ENCODE measurements at places on chromosomes 5 and 9. TPM values are rescaled to one million over a fixed set of nuclear protein-coding genes. Genes with fewer than 3 reads are reported as not detected.

DNA sequence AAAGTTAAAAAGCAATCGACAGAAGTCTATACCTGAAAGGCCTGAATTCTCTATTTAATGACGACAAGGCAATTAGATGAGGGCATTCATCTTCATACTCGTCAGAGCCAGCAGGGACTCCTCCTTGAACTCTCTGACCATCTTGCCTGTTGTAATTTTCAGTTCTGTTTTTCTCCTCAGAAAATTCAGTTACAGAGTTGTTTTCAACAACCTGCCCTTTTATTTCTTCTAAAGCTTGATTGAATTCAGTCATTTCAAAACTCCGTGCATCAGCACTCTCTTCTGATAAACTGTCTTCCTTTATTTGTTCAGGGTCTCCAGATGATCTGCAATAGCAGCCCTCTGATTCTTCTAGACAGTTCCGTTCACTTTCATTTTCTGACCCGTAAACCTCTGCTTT, 15.6 kb downstream of the RIOK2 start:
- peaks cover 21% of the 10 kb centered on the region for H3K36me3 ChIP-seq
- DNase-seq = no peak
- H3K4me1 ChIP-seq = no peaks in the 10 kb centered on the region
- no peak overlapping the region for H3K27ac ChIP-seq

DNA sequence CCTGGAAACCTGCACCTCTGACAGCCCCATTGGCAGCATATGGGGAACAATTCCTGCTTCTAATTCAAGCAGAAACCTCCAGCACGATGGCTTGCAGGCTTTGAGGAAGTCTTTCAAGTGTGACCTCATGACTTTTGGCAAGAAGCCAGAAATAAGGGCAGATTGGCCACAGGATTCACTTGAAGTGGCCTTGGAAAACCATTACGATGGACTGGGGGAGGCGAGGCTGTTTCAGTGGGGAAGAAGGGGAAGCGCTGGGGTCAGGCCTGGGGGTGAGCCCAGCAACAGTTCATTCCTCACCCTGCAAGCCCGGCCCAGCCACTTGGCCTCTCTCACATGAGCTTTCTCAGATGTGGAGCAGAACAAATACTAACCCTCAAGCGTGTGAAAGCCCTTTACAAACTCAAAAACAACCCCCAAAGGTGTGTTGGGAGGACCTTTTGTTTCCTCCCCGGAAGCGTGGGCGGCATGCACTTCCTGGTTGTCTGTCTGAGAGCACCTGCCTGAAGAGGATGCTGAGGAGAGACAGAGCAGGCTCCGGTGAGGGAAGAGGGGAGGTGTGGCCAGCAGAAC, 26.9 kb upstream of the EEIG1 start:
- no peak overlapping the region for H3K27ac ChIP-seq
- H3K4me3 ChIP-seq = peak overlapping the region; percentile 2
- peaks cover 7% of the 10 kb centered on the region for H3K36me3 ChIP-seq

GRCh38 chr9:118975736-118976135, 393.5 kb downstream of the BRINP1 start:
- H3K36me3 ChIP-seq = no peaks in the 10 kb centered on the region
- no peaks in the 10 kb centered on the region for H3K4me1 ChIP-seq
- no peaks in the 10 kb centered on the region for H3K27me3 ChIP-seq
- no peak overlapping the region for H3K27ac ChIP-seq
- no peak for DNase-seq

- peak; percentile 36 for DNase-seq
- H3K4me3 ChIP-seq = no peak overlapping the region
- 0 out of 2 replicates have a peak, but pooled peaks cover 2% of the 10 kb centered on the region for H3K4me1 ChIP-seq
- H3K36me3 ChIP-seq = no peaks in the 10 kb centered on the region
Observed at GRCh38 chr5:137078171-137078665, 420.9 kb downstream of the SPOCK1 start.

GRCh38 chr5:6359555-6360322, 18.6 kb downstream of the MED10 start:
- H3K4me3 ChIP-seq = no peak overlapping the region
- H3K4me1 ChIP-seq = no peaks in the 10 kb centered on the region
- no peaks in the 10 kb centered on the region for H3K27me3 ChIP-seq
- H3K27ac ChIP-seq = no peak overlapping the region

GRCh38 chr9:35771534-35771933, 17.5 kb upstream of the MSMP start:
- H3K36me3 ChIP-seq = no peaks in the 10 kb centered on the region
- H3K4me1 ChIP-seq = peaks cover 4% of the 10 kb centered on the region
- H3K27ac ChIP-seq = no peak overlapping the region
- DNase-seq = no peak
- no peaks in the 10 kb centered on the region for H3K27me3 ChIP-seq

GRCh38 chr5:176578391-176578808, 29.3 kb downstream of the CDHR2 start:
- peak; percentile 92 for DNase-seq
- no peaks in the 10 kb centered on the region for H3K4me1 ChIP-seq
- H3K4me3 ChIP-seq = no peak overlapping the region
- no peaks in the 10 kb centered on the region for H3K36me3 ChIP-seq

DNA sequence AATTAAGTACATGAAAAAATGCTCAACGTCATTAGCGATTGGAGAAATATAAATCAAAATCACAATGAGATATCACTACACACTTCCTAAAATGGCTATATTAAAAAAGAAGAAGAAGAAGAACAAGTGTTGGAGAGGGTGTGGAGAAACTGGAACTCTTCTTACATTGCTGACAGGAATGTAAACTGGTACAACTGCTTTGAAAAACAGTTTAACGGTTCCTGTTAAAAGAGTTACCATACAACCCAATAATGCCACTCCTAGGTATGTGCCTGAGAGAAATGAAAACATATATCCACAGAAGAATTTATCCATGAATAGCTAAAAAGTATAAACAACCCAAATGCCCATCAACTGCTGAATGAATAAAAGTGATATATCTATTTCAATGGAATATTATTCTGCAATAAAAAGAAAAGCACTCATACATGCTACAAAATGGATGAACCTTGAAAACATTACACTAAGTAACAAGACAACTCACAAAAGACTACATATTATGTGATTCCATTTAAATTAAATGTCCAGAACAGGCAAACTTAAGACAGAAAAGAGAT, 9.0 kb downstream of the FEM1C start:
- no peak overlapping the region for H3K4me3 ChIP-seq
- H3K27me3 ChIP-seq = no peaks in the 10 kb centered on the region
- peaks cover 55% of the 10 kb centered on the region for H3K36me3 ChIP-seq
- no peak overlapping the region for H3K27ac ChIP-seq
- H3K4me1 ChIP-seq = no peaks in the 10 kb centered on the region

DNA sequence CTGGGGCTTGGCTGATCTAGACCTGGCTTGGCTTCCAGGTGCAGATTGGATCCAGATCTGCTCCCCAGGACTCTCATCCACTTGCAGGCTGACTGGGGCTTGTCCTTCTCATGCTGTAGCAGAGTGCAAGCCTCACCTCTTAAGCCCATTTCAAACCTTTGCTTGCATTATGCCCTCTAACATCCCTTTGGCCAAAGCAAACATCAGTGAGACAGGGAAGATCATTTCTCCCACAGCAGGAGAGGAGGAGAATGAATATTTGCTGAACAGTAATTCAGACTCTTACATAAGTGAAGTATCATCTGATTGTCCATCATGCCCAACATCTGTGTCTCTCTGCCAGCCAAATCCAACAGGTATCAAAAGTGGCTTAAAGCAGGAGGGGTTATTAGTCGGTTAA, 194.9 kb downstream of the C9orf152 start:
- no peaks in the 10 kb centered on the region for H3K4me1 ChIP-seq
- no peaks in the 10 kb centered on the region for H3K27me3 ChIP-seq
- DNase-seq = no peak

DNA sequence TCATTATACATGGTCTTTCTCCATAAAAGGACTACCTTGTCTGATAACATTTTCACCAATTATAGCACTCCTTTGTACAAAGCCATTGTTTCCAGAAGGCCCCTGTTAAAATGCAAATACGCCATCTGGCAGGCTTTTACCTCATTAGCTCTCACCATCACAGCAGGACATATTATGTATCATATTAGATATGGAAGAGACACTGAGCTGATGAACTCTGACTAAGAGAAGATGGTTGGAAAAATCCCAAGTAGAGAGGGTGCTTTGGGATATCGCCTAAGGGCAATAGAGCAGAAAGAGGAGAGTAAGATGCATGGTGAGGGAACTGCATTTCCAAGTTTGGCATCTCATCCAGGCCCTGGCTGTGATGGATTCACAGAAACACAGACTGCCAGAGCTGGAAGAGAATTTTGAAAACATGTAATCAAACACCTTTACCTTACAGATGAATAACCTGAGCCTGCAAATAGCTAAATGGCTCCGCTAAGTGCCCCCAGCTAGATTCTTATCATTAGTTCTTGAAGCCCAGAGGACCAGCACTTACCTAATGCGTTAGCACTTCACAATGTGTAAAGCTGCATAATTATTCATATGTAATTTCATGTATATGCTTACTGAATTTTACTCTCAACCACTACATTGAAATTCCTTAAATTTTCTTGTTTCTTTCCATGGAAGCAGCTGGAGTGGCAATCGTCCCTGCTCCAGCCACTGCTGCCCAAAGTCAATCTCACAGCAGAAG, 393.6 kb upstream of the IZUMO3 start:
- H3K27me3 ChIP-seq = no peaks in the 10 kb centered on the region
- H3K27ac ChIP-seq = no peak overlapping the region
- 0 out of 2 replicates have a peak, but pooled peaks cover 6% of the 10 kb centered on the region for H3K4me1 ChIP-seq
- H3K4me3 ChIP-seq = no peak overlapping the region
- no peaks in the 10 kb centered on the region for H3K36me3 ChIP-seq

GRCh38 chr5:139391570-139392323, 2.0 kb upstream of the MZB1 start:
- no peak for DNase-seq
- no peak overlapping the region for H3K27ac ChIP-seq
- H3K36me3 ChIP-seq = peaks cover 1% of the 10 kb centered on the region
- H3K4me3 ChIP-seq = peak overlapping the region; percentile 60
- peaks cover 8% of the 10 kb centered on the region for H3K27me3 ChIP-seq

DNA sequence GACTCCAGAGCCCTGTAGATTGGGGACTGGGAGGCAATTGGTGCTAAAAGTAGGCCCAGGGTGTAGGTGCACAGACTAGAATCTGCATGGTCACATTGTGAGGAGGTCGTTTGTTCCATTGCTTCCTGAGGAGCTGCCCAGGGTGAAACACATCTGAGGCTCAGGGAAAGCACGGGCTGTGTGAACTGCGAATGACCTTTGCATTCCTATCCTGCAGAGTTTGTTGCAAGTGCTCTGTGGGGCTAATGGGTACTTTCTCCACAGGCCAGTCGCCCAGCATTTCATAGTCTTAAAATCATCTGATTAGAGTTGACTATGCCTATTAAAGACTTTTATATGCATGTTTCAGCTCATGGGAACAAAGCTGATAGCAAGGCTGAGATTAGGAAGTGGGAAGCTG, 14.4 kb upstream of the SLC46A2 start:
- no peaks in the 10 kb centered on the region for H3K27me3 ChIP-seq
- no peak overlapping the region for H3K27ac ChIP-seq
- no peak for DNase-seq

- no peak overlapping the region for H3K27ac ChIP-seq
- no peaks in the 10 kb centered on the region for H3K36me3 ChIP-seq
- H3K4me1 ChIP-seq = 0 out of 2 replicates have a peak, but pooled peaks cover 2% of the 10 kb centered on the region
- peak; percentile 89 for DNase-seq
- H3K4me3 ChIP-seq = no peak overlapping the region
Observed at GRCh38 chr9:135343837-135344522, 135.6 kb upstream of the PPP1R26 start.

DNA sequence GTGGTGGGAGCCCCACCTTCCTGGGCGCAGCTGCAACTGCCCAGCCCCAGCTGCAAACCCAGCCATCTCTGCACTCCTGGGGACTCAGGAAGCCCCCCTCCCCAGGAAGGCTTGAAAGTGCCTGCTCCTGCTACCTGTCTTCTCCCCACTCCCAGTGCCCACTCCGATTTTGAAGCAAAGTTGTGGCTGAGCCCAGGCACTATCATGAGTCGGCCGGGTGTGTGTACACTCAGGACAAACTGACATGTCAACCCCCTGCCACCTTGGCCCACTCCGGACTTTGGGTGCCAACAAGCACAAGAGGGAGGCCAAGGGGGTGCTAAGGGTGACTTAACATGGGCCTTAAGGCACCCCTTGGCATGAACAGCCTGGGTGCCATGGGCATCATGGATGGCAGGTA, 325.5 kb upstream of the PTGER4 start:
- no peaks in the 10 kb centered on the region for H3K36me3 ChIP-seq
- no peaks in the 10 kb centered on the region for H3K27me3 ChIP-seq
- DNase-seq = no peak
- no peak overlapping the region for H3K27ac ChIP-seq
- H3K4me1 ChIP-seq = no peaks in the 10 kb centered on the region

- H3K4me3 ChIP-seq = no peak overlapping the region
- H3K27me3 ChIP-seq = no peaks in the 10 kb centered on the region
- H3K27ac ChIP-seq = no peak overlapping the region
- H3K4me1 ChIP-seq = no peaks in the 10 kb centered on the region
Observed at GRCh38 chr5:180387798-180388197, 34.7 kb upstream of the GFPT2 start.

- no peak overlapping the region for H3K27ac ChIP-seq
- H3K36me3 ChIP-seq = no peaks in the 10 kb centered on the region
- no peak for DNase-seq
- peaks cover 33% of the 10 kb centered on the region for H3K27me3 ChIP-seq
- no peaks in the 10 kb centered on the region for H3K4me1 ChIP-seq
- peak overlapping the region; percentile 65 for H3K4me3 ChIP-seq
Observed at GRCh38 chr5:159050316-159051143, 49.2 kb downstream of the EBF1 start.

DNA sequence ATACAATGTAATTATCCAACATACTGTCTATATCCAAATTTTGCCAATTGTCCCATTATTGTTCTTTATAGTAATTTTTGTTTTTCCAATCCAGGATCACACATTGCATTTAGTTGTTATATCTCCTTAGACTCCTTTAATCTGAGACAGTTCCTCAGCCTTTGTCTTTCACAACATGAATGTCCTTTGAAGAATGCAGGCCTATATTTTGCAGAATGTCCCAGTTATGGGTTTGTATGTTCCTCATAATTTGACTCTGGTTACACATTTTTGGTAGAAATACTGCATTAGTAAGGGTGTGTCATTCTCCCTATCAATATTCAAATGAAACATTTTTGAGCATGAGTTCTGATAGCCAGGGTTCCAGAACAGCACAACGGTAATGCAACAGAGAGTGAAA, 6.7 kb downstream of the CD180 start:
- no peak overlapping the region for H3K4me3 ChIP-seq
- H3K27me3 ChIP-seq = no peaks in the 10 kb centered on the region
- H3K4me1 ChIP-seq = peaks cover 7% of the 10 kb centered on the region
- no peak overlapping the region for H3K27ac ChIP-seq
- peaks cover 17% of the 10 kb centered on the region for H3K36me3 ChIP-seq

- no peak overlapping the region for H3K4me3 ChIP-seq
- H3K27ac ChIP-seq = no peak overlapping the region
- DNase-seq = no peak
- no peaks in the 10 kb centered on the region for H3K4me1 ChIP-seq
- H3K27me3 ChIP-seq = no peaks in the 10 kb centered on the region
Observed at GRCh38 chr9:78519786-78520185, 222.9 kb downstream of the PSAT1 start.

The IFNW1 gene
- not detected for total RNA-seq

The TAF11L13 gene
- total RNA-seq = not detected

The MLANA gene
- total RNA-seq = not detected

The DMGDH gene
- total RNA-seq = 0.37 TPM

The COL15A1 gene
- total RNA-seq = not detected

The FAXDC2 gene
- total RNA-seq = 3.0 TPM

The FSTL4 gene
- 5.7 TPM for total RNA-seq

The C5orf58 gene
- 1.4 TPM for total RNA-seq

The HTR1A gene
- 0.79 TPM for total RNA-seq

The HNRNPA0 gene
- total RNA-seq = 70.1 TPM

The NDOR1 gene
- 44.1 TPM for total RNA-seq

The MSX2 gene
- 0.42 TPM for total RNA-seq

The HCN1 gene
- 2.9 TPM for total RNA-seq

The COMMD10 gene
- 29.4 TPM for total RNA-seq

The LURAP1L gene
- total RNA-seq = not detected
